ENCODE measurements at places on chromosomes 1 and 21.
A peak's percentile ranks its signal among the peaks of the same experiment; 100 is the strongest.

- DNase-seq, result no peak
These were observed 80.7 kb downstream of the JMJD4 start for GRCh38 chr1:227654431-227654830.

DNA sequence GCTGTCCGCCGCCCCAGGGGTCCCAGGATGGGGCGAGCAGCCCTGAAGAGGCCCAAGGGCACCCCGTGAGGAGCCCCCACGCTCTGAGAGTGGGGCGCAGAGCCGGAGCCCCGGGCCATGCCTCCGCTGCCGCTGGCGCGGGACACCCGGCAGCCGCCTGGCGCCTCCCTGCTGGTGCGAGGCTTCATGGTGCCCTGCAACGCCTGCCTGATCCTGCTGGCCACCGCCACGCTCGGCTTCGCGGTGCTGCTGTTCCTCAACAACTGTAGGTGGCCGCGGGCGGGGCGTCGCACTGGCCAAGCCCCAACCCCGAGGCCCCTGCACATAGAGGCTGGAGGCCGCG is 14.5 kb downstream of the AGRN start:
- no peak for DNase-seq

- no peak for DNase-seq
These were observed 244.9 kb downstream of the DSCAM start for GRCh38 chr21:40602080-40602479.

- DNase-seq, result no peak
These were observed 164.2 kb downstream of the TTLL7 start for GRCh38 chr1:83834621-83835264.

DNA sequence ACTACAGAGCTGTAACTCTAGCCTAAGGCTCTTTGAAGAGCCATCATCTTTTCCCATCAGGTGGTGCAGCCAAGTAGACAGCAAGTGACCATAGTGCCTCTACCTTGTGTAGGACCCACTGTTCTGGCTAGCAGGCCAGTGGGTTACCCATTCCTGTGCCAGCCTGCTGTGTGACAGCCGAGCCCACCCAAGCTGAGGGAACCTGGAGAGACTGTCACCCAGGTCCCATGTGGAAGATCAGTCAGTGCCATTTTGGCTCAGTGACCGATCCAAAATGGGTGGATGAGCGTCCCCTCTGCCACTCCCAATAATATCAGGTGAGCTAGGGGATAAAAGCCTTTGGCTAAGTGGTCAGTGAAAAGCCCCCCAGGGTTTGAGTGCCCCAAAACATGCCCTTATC is 417.9 kb downstream of the MATN1 start:
- DNase-seq, result no peak

DNA sequence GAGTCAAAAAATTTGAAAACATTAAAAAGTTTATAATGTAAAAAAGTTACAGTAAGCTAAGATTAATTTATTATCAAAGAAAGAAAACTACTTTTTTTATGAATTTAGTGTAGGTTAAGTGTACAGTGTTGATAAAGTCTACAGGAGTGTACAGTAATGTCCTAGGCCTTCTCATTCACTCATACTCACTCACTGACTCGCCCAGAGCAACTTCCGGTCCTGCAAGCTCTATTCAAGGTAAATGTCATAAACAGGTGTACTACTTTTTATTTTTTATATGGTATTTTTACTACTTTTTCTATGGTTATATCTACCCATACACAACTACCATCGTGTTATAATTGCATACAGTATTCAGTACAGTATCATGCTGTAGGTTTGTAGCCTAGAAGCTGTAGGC is 49.6 kb downstream of the TBX19 start:
- no peak for DNase-seq

GRCh38 chr1:229171934-229172333 is 99.0 kb upstream of the RAB4A start:
- DNase-seq, result no peak

DNA sequence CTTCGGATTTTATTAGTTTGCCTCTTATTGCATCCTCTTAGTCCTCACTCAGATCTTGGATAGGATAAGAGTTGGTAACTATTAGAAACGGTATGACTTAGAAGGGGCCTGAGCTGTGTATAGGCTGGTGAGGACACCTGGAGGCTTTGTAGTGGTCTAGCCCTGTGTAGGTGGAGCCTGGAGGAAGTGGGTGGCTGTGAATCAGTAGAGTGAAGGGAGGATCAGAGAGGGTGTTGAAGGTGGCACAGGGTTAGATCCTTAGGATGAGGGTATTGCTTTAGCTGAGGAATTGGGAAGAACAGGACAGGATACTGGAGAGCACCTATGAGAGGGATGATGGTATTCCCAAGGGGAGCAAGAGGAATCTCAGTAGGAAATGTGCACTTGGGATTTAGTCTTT is 5.7 kb downstream of the VANGL1 start:
- DNase-seq, result no peak

DNA sequence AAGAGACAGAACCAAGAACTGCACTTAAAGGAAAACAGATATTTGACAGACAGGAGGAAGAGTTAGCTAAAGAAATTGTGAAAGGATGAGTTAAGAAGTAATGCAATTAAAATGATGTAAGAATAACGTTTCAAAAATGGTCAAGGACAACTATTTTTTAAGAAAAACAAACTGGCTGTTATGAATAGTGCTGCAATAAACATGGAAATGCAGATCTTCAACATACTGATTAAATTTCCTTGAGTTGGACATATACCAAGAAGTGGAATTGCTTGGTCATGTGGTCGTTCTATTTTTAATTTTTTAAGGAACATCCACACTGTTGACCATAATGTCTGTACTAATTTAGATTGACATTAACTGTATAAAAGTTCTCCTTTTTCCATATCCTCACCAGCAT is 23.1 kb upstream of the PHTF1 start:
- DNase-seq, result no peak

DNA sequence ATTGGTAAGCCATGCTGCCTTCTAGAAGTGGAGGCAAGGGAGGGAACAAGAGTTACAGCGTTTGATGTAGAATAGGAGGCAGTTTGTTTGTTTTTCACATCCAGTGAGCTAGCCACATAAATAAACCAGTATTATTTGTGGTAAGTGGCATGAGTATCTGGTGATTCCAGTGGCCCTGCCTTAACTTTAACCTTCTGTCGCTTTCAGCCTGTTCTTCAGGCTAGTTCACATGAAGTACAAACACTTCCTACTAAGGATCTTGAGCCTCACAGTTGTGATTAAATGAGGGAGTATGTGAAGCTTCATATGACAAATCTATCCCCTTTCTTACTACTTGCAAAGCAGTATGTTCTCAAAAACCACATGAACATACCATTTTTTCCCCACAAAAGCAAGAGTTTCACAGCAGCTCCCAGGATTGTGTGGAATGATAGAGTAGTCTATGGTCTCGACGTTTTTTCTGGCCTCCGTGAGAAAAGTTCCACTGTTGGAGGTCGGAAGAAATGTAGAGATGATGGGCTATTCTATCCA is 59.5 kb downstream of the PHACTR4 start:
- DNase-seq, result peak; percentile 55

GRCh38 chr1:56931211-56931610 is 34.6 kb downstream of the C8B start:
- no peak for DNase-seq

GRCh38 chr1:32985226-32985625 is 20.6 kb upstream of the RNF19B start:
- no peak for DNase-seq

- DNase-seq, result no peak
These were observed 206.4 kb upstream of the SGIP1 start for GRCh38 chr1:66327588-66327987.

All from astrocyte (in vitro differentiated cells and primary cell).